ENCODE measurements at places on chromosomes 1 and 21.

DNA sequence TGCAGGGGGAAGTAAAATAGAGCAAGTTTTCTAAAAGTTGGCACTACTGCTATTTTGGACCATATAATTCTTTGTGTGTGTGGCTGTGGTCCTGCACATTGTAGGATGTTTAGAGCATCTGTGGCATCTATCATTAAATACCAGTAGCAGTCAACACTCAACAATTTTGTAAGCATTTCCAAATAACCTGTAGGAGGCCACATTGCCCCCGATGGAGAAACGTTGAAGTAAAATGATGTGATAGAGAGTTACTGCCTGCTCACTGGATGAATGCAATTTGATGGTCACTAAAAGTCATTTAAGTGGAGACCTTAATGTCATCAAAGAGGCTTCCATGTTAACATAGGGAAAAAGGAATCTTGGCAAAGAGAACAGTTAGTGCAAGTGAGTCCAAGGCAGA, 560.8 kb downstream of the NEGR1 start:
- DNase-seq, result no peak

DNA sequence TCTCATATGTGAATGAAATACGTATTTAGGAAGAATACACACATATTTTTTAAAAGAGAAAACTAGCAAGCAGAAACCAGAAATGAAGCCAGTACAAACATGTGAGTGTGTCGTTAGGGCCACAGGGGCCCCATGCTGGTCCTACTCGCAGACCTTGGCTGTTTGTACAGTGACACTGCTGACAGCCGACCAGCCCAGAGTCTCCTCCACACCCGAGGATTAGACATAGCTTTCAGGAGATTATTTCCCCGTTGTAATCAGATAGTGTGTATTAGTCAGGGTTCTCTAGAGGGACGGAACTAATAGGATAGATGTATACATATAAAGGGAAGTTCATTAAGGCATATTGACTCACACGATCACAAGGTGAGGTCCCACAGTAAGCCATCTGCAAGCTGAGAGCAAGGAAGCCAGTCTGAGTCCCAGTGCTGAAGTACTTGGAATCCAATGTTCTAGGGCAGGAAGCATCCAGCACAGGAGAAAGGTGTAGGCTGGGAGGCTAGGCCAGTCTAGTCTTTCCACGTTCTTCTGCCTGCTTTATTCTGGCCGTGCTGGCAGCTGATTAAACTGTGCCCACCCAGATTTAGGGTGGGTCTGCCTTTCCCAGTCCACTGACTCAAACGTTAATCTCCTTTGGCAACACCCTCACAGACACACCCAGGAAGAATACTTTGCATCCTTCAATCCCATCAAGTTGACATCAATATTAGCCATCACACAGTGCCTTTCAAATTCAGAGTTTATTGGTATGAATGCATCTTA, 51.2 kb downstream of the DIP2A start:
- no peak for DNase-seq

- no peak for DNase-seq
Observed at GRCh38 chr1:53577761-53578100, 118.5 kb downstream of the DMRTB1 start.

GRCh38 chr1:239893127-239893731, 198.5 kb upstream of the FMN2 start:
- DNase-seq, result no peak

GRCh38 chr1:1630965-1631781, 800 bp upstream of the MMP23B start:
- DNase-seq, result no peak

- DNase-seq, result no peak
Observed at GRCh38 chr1:164767752-164768402, 208.9 kb downstream of the PBX1 start.

- DNase-seq, result no peak
Observed at GRCh38 chr1:200316148-200316803, 93.6 kb downstream of the ZNF281 start.

DNA sequence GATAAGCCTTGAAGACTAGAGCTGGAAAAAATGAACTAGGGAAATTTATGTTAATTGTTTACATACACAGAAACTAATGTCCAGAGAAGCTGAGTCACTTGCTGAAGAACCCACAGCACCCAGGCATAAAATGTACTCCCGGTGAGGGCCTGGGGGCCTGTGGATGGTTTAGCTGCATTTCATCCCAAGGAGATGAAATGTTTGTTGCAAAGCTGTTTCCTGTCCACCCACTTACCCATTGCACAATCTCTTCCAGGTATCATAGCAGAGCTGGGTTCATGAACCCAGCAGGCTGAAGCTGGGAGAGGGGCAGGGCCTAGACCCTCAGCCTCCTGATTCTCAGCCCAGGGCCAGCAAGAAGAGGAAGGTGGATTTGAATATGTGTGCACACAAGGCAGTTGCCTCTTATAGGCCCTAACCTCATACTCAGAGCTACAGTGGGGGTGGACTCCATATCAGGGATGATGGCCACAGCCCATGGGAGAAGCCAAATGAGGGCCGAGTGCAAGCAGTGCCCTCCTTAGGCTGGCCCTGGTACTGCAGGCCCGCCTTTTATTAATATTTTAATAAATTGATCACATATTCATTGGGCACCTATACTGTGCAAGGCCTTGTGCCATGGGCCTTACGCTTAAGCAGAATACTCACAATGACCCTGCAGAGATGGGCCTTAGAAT, 110.8 kb downstream of the LACTBL1 start:
- no peak for DNase-seq

- DNase-seq, result no peak
Observed at GRCh38 chr1:93607814-93608186, 73.8 kb downstream of the BCAR3 start.

DNA sequence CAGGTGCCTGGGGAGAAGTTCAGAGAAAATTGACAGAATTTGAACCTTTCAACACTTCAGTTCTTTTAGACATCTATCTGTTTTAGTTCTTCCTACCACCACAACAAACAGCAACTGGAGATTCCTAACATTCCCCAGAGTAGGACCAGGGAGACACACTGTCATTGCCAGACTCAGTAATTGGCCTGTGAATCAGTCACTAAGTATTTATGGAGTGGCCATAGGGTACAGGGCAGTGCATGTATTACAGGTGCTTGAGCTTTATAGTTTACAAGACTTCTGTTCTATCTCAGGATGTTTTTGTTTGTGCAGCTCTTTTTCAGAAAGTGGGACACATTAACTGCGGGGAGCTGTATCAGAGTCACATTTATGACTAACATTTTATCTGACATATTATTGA, 1.7 kb downstream of the CDC14A start:
- DNase-seq, result no peak

DNA sequence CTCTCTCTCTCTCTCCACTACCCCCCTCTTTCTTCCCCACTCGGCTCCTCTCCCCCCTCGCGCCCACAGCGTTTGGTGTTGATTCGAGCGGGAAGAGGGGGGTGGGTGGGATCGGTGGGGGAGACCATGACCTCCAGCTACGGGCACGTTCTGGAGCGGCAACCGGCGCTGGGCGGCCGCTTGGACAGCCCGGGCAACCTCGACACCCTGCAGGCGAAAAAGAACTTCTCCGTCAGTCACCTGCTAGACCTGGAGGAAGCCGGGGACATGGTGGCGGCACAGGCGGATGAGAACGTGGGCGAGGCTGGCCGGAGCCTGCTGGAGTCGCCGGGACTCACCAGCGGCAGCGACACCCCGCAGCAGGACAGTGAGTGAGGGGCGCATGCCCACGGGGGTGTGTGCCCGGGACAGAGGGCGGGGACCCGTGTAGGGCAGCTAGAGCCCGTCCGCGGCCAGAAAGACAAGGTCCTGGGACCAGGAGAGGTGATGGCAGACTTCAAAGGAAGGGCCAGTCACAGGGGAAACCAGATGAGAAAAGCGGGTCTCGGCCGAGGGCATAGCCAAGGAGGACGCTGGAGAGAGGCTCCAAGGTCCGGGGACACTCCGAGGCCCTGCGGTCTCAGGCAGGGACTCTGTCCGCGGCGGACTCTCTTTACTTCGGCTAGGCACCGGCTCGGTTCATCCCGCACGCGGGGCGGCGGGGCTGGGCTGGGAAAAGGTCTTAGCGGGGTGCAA, at the start of gene PRRX1:
Gene PRRX1, plus strand, starts transcription at position 39 of the 735 bp plus-strand sequence. Its CDS starts 88 bp downstream, at position 127.
- DNase-seq, result no peak

DNA sequence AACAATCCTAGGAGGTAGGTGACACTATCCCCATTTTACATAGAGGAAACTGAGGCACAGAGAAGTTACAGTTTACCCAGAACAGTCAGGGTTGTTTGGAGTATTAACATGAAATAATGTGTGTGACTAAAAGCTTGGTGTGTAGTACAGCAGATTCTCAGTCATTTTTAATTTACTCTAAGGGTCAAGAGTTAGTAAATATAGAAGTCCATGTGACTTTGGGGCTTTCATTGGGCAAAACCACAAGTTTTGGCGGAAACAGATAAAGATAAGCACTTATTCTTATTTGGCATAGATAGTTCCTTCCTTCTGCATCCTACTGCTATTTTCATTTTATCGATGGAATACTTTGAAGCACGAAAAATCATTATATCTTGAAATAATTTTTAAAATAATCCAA, 128.5 kb downstream of the DNM3 start:
- no peak for DNase-seq

DNA sequence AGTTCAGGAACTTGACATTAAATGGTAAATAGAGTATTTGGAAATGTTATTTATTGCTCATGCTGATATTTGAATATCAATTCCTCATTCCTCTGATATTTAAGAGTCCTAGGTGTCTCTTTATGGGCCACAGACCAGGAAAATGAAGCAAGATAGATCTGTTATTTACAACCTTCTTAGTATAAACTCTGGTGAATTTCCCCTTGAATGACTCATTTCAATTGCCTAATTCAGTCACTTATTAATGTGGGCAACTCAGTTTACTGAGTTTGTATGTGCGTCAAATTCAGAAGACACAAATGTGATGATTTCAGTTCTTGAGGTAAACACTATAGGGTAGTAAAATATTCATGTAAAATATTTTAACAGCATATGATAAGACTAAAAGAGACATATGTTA, 1404.4 kb upstream of the PRMT6 start:
- no peak for DNase-seq

DNA sequence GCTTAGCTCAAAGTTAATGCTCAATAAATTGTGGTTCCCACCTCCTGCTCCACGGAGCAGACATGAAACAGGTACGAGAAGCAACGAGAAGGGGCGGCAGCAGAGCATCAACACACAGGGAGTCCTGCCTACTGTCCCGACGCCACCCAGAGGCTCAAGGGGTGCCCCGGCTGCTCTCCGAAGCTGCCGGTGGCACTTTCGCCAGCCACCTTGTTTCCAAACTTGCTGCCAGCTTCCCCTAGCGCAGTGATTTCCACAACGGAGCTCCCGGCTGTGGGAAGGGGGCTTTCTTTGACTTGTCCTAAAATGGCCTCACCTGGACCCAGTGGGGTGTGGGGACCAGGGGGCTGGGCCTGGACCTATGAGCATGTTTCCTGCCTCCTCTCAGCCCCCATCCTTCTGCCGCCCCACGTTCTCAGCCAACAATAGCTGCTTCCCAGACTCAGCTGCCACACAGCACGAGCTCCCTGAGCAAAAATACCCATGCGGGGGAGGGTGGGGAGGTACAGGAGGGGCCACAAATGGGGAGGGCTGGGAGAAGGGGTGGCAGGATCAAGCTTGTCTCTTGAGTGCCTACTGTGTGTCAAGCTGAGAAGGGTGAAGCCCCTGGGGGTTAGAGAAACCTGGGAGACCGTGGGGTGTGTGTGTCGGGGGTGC, 35.6 kb upstream of the ECE1 start:
- DNase-seq, result no peak

DNA sequence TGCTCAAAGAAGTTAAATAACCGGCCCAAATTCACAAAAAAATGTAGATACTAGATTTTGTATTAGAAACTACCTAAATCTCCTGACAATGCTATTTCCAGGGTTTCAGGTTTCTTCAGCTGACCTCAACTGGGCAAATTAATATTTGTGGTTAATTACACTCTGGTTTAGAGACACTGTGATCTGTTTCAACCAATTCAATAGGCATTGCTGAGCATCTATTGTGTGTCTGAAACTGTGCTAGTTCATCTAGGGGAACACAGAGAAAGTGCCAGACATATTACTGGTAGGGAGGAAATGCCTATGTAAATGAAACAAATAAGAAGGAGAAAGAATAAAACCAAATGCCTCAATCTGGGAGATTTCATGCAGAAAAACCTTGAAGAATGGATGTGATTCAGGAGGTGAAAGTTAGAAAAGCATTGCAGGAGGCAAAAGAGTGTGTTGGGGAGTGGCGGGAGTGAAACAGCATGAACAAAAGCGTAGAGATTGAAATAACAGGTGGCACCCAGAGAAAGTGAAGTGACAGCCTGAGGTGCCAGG, 51.3 kb upstream of the IVNS1ABP start:
- no peak for DNase-seq

GRCh38 chr1:219443763-219444162, 169.1 kb downstream of the ZC3H11B start:
- no peak for DNase-seq

DNA sequence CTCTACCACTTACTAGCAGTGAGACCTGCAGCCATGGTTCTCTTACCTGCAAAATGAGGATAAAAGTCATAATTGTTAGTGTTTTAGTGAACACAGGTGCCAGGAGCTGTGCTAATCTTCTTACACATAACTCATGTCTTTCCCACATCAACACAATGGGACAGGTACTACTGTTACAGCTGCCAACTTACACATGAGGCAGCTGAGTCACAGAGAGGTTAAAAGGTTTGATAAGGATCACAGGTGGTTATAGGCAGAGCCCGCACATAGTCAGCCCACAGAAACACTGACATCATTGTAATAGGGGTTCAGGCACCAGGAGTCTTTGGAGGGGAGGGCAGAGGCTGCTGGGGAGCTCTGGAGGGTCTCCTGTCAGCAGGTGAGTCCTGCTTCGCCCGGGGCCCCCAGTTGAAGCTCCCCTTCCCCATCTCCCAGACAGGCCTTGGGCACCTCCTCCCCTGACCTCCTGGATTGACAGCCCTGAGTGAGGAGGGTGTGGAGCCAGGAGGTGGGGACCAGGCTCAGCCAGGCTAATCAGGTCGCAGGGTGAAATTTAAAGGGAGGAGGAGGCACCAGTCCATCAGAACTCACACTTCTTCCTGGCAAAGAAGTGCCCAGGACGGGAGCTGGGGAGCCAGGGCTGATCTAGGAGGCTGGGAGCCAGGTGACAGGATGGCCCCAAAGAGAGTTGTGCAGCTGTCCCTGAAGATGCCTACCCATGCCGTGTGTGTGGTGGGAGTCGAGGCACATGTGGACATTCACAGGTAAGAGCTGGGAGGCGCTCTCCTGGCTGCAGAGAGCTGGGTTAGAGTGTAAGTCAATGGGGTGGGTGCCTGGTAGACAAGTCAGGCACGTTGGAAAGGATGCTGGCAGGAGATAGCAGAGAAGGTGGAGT, at the start of gene PADI1:
Gene PADI1, plus strand, starts transcription at position 583 of the 895 bp plus-strand sequence. Its CDS starts 90 bp downstream, at position 673.
- no peak for DNase-seq

DNA sequence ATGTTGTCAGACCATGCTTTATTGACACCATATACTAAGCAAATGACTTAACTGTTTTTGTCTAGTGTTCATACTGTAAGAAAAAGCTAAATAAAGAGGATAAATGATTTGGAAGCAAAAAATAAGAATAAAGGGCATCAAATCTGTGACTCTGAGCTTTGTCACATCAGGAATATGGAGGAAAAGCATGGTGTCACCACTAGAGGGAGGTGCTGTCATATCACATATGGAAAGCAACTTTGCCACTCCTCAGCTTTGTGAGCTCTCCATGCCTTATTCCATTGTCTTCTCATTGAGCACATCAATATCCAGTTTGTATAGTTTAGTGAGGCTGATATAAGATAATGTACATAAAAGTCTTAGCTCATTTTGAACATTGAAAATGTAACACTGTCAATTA, 20.8 kb upstream of the GBP1 start:
- DNase-seq, result no peak

All from stimulated activated CD8-positive, alpha-beta memory T cell treated with anti-CD3 and anti-CD28 coated beads, Interleukin-4, amount 100 ng/mL, for 4 hours (primary cell).